ENCODE measurements at places on chromosomes 7 and 10.
A peak's percentile ranks its signal among the peaks of the same experiment; 100 is the strongest.

DNA sequence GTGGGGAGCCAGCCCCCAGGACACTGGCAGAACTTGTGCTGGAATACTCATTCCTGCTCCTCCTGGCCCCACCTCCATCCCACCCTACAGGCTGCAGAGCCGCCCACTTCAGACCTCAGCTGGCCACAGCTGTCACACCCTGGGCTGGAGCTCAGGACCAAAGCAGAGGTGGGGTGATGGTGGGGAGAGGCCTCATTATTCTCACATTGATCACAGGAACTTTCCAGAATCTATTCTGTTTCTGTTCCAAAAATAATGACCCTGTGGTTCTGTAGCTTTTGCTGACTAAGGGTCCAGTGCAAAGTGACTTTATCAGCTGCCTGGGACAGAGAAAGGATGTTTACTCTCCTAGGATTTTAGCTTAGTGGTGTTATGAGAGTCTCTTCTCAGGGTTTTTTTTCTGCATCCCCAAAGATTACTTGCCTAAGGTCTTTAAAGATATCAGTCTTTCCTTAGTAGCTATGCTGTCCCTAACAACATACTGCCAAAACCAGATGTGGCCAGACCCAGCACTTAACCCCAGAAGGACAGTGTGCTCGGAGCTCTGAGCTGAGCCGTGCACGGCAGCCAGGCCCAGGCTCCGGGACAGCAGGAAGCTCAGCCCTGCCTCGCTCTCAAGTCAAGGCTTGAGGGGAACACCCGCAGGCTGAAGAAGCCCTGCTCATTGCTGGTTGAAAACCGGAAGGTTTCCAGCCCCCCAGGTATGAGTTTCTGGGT, 223.3 kb downstream of the MLLT10 start:
- no peak for DNase-seq

DNA sequence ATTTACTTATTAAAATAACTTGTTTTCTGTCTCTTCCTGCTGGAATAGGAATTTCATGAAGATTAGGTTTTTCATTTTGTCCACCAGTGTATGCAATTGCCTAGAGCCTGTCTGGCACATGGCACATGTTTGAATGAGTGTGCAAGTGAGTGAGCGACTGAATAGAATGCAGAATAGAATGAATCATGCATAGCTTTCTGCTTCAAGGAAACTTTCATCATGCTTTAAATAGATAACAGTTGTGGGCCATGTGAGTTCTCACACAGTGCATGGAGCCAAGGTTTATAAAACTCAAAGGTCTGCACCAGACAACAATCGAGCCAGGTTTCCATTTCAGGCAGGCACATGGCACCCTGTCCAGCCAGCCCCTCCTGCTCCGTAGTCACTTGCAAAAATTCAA, 74.2 kb upstream of the HECW1 start:
- DNase-seq: peak; percentile 97

DNA sequence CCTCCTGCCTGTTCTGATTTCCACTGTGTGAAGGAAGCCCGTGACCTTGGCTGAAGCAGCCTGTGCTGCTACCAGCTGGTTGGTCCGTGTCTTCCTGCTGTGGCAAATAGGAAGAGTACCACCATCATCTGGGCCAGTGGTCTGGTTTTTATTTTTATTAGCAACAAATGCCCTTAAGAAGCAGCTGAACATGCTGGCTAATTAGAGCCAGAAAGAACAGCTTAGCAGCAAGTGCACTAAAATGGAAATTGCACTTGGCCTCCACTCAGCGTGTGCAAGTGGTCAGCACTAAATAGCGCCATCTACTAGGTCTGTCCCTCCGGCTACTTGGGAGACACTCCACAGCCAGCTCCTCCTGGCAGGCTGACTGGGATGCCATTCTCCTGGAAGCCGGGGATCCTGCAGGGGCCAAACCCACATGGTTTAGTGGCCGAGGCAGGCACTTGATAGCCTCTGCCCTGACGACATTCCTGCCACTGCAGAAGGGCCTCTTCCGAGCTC, 690.3 kb upstream of the FOXK1 start:
- no peak for DNase-seq

DNA sequence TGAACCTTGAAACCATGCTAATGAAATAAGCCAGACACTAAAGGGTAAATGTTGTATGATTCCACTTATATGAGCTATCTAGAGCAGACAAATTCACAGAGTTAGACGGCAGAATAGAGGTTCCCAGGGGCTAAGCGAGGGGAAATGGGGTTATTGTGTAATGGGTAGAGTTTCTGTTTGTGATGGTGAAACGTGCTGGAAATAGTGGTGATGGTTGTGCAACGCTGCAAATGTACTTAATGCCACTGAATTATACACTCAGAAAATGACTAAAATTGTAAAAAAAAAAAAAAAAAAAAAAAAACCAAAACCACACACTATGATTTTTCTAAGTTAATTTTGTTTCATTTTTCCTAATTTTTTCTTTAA, 30.0 kb downstream of the SFXN4 start:
- peak; percentile 63 for DNase-seq

DNA sequence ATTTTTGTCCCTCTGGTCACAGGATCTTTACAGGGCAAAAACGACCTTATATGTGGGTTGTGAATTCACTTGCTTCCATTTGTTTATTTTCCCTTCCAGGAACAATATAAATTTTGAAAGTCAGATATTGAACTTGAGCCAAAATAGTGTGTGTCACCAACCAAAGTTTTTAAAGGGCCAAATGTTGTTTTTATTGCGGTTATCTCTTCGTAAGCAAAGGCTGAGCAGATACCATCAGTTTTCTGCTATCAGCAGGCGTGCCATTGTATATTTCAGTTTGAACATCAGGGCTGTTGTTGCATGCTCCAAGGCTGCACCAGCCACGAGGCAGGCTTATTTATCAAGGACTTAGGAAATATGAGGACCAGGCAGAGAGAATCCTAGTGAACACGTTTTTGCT, 160.3 kb downstream of the PAXIP1 start:
- no peak for DNase-seq

Data from fibroblast of upper back skin (primary cell).